Stimulated activated CD4-positive, alpha-beta T cell treated with anti-CD3 and anti-CD28 coated beads, TNF-alpha, amount 100 ng/mL, for 48 hours (primary cell): ENCODE measurements at places on chromosomes 4 and X.

GRCh38 chr4:142386449-142386848, 459.7 kb downstream of the INPP4B start:
- DNase-seq, result no peak

DNA sequence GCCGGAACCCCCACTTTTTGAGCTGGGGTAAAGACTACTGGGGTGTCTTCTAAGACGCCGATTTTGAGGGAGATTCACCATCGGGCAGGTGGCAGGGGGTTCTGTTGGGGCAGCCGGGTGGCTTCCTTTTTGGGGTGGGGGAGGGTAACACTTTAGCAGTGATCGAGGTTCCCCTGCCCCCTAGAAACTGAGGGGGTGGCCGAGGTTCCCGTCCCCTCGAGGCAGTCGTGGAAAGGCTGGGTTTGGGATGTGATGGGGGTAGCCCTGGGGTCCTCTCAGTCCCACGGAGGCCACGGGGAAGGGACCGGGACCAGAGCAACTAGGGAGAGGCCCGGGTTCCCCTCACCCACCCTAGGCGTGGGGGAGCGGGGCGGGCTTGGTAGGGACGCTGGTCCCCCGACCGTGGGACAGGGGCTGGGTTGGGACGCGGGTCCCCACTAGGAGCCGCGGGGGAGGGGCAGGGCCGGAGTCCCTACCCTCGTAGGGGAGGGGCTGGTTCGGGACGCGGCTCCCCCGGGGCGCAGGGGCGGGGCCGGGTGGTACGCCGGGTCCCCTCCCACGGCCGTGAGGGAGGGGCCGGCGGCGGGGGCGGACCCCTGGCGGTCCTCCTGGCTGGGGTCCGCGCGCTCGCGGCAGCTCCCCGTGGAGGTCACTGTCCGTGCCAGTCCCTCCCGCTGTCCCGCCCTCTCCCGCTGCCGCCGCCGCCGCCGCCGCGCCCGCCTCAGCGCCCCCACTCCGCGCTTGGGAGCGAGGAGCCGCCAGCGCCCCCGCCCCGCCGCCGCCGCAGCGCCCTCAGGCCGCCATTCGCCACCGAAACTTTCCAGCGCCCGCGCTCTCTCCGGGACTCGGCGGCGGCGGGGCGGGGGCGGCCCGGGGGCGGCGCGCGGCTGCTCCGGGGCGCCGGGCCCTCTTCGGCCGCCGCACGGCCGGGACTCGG, at the start of gene TBL1X:
TBL1X (plus strand) TSS at position 624 of the 937 bp plus-strand sequence. CDS start 188,529 bp downstream, outside the sequence.
- DNase-seq, result peak; percentile 8

GRCh38 chr4:142129931-142130330, 493.5 kb downstream of the IL15 start:
- no peak for DNase-seq

DNA sequence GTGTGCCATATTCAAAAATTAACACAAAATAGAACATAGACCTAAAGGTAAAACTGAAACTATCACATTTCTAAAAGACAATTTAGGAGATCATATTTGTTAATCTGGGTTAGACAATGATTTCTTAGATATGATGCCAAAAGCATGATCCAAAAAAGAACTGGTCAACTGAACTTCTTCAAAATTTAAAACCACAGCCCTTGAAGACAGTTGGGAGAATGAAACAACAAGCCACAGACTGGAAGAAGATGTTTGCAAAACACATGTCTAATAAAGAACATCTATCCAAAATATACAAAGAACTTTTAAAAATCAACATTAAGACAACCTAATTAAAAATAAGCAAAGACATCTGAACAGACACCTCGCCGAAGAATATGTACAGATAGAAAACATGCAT, 19.5 kb downstream of the COMMD8 start:
- DNase-seq, result no peak

- DNase-seq, result no peak
These were observed 120.7 kb upstream of the MED14 start for GRCh38 chrX:40855932-40856515.

DNA sequence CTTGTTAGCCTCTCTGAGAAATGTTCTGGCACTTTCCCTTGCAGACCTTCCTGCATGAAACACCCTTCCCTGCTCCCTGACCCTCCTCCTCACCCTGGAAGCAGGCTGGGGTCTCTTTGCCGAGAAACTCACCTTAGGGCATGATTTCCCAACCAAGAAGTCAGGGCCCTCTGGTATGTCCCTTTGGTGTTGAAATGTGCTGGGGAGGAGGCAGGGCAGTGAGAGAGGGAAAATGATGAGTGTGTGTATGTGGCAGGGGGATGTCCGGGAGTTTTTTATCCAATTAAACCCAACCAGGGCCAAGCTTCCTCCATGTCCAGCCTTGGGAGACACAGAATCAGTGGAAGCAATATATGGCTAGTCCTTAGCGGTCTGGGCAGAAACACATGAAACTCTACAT, 5.1 kb downstream of the ELF4 start:
- DNase-seq, result no peak

- no peak for DNase-seq
These were observed 214.0 kb upstream of the SLIT2 start for GRCh38 chr4:20037745-20038144.

DNA sequence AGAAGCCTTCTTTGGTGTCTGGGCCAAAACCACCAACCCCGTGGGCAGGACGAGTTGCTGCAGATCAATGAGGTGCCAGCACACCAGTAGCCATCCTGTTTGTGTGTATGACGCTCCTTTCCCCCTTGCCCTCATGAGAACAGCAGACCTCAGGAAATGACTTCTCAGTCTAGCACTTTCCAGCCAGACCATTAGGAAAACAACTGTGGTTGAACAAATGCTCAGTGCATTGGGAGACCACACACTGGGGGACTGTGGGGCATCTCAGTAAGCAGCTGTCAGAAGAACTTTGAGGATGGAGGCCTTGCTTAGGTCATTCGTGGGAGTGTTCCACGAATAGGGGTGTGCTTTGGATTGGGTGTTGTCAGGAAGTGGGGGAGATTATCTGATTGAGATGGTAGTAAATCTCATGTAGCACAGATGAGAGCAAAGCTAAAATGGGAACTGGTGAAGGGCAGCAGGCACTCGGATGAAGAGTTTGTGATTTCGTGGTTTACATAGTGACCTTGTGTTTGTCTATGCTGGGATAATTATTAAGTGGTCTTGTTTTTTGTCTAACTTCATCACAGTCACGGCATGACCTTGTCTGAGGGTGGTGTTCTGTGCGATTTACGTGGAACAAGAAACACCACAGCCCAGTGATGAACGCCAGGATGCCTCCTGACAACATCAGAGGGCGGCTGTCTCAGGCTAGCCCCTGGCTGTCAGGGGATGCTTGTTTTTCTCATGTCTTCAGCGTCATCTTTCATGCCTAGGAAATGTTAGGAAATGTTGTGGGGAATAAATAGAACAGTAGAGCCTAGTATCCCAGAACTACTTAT, 70.1 kb downstream of the USP46 start:
- no peak for DNase-seq

GRCh38 chr4:140799686-140800225, 43.6 kb upstream of the TBC1D9 start:
- DNase-seq, result no peak

DNA sequence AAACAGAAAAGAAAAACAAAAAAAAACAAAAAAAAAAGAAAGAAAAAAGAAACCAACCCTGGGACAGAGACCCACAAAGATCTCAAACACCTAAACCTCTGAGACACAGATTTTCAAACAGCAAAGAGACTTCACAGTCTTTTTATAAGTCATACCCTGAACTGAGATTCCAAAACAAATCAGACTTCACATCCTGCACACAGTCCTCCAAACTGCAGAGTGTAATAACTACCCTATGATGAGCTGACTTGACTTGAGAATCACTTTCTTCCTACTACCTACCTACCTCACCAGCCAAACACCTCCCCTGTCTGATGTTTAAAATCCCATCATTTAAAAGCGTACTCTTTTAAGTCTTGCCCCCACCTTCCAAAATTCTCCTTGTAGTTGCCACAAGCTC, 25.2 kb upstream of the GLOD5 start:
- no peak for DNase-seq

- no peak for DNase-seq
These were observed 92.2 kb downstream of the DCTD start for GRCh38 chr4:182825003-182825402.

- no peak for DNase-seq
These were observed 129.1 kb upstream of the NAP1L5 start for GRCh38 chr4:88826771-88827170.

GRCh38 chrX:18828832-18829404, 121.5 kb downstream of the PPEF1 start:
- DNase-seq, result no peak

GRCh38 chr4:85637778-85638177, 162.8 kb downstream of the ARHGAP24 start:
- DNase-seq, result no peak

- DNase-seq, result no peak
These were observed 99.0 kb downstream of the AREG start for GRCh38 chr4:74543983-74544382.

GRCh38 chr4:10731690-10732089, 47.1 kb upstream of the CLNK start:
- DNase-seq, result no peak

DNA sequence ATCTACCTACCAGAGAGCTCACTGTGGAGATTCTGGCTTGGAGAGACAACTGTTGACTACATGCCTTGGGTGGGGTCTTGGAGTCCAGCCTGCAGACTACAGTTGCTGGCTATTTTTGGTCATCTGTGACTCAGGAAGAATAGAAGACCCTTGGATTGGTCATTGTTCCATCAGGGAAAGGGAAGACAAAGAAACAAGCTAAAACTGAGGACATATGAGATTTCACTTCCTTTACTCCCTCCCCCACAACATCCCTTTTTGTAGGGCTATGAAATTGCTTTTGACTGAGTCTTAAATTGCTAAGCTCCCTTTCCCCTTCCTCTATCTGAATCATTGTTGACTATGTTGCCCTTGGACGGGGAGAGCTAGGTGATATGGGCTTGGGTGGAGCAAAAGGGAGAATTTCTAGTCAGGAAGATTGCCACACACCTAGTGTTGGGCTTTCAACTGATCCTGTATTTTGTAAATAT, 11.7 kb downstream of the MSN start:
- DNase-seq, result no peak

DNA sequence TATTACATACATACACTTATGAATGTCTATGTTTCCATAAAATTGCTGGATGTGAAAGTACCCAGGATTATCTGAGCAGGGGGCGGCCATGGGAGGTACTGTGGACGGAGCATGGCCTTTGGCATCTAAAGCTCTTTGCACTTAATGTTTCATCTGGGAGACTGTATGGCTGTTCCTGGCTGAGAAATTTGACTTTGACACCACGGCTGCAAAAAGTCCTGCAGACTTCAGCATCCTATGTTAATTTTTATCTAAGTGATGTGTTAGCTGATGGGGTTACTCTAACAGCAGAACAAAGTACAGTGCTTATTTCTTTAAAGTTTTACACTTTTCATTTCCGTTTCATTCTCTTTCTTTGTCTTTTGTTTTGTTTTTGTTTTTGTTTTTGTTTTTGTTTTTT, 139.8 kb upstream of the STX18 start:
- no peak for DNase-seq

DNA sequence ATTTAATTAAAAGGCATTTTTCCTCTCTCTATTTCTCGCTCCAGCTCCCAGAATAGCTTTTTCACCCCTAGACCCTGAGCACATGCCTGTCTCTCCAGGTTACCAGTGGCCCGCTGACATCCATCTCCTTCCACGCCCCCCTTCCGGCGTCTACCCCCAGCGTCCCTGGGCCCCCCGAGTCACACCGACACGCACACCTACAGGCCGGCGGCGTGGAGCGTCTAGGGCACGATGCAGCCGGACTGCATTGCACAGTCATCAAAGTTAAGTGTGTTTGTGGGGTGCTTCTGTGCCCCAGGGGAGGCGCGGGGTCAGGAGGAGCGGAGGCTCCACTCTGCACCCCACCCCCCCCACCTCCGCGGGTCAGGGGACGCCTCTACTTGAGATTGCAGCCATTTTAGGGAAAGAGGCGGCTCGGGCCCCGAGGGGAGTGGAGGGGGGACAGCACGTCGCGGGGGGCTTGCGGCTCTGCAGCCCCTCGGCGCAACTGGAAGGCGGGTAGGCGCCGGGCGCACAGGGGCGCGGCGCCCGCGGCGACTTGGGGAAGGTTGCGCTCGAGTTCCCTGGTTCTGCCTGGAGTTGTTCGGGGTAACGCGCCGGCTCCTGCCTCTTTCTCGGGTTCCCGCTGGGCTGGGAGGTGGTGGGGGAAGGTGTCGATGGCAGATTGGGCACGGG, 112.7 kb downstream of the DHX15 start:
- DNase-seq, result no peak

GRCh38 chrX:63581398-63581797, 203.6 kb downstream of the ARHGEF9 start:
- no peak for DNase-seq

- no peak for DNase-seq
These were observed 76.3 kb downstream of the SHROOM2 start for GRCh38 chrX:9862525-9862924.

DNA sequence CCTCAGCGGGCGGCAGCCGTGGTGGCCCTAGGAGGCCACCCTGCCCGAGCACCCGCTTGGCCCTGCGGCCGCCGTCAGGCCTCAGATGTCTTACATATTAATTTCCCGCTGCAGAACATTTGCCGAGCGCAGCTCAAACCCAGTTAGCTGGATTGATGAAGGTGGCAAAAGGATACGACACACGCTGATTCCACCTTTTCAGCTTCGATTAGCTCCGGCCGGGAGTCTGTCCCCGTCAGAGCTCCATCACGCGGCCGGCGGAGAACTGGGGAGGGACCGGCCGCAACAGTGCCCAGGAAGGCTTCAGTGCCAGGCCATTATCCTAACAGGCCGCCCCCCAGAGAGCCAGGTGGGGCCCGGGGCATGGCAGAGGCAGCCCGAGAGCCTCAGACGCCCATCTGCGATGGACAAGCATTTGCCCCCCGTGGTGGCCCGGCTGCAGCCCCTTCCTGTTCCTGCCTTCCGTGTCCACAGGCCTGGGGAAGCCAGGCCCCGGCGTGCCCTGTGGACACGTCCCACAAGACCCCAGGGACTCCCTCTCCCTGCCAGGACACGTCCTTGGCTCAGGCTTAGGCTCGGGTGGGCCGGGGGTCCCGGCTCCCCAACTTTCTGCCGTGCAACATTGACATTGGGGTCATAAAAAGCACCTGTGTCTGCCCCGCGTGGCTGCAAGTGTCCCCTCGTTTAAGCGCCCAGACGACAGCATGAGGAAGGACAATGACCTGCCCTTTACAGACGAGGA, 133.8 kb upstream of the NKX1-1 start:
- DNase-seq, result no peak

DNA sequence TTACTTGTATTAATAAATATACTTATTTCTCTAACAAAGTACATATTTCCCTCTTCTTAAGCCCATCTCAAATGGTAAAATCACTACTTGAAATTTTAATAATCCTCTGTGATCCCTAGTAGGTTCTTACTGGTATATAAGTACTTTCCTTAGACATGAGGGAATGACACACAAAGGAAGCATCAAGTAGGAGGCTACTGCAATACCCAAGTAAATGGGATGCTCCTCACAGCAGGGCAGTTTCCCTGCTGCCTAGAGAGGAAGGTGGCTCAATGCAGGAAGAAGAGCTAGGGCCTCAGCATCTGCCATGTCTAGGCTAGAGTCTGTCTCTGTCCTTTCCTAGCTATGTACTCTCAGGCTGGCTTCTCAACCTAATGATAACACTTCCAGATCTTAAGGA, 122.1 kb upstream of the DIPK2B start:
- DNase-seq, result no peak
